ENCODE measurements at places on chromosomes 7 and 10.
A peak's percentile ranks its signal among the peaks of the same experiment; 100 is the strongest.

DNA sequence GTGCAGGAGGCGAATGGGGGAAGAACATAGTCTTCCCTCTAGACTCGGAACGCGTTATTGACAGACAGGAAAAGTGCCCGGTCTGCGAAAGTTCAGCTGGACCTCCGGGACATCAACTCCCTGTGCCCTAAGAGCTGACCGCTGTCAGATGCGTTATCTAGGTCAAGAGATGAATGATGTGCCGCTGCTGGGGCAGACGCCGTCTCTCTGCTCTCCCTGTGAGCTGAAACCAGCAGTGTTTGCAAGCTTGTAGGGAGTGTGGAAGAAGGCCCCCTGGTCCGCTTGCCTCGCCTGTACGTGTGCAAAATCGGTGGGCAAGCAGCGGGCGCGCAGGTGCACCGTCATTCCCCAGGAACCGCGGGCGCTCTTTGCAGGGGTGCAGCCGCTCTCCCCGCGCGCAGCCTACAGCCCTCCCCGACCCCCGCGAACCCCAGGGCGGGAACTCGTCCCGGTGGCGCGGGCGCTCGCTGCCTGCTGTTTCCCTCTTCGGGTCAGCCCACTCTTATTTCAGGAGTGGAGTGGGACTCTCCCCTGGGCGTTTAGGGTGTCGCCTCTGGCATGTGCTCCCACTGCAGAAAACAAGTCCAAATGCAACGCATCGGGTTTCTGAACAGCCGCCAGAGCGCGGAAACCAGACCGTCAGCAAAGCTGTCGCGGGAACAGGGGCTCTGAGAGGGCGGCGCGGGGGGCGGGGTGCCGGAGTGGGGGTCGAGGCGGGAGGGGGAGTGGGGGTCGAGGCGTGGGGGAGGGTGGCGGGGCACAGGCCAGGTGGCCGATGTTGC lies 1.8 kb upstream of the PFKFB3 start:
- DNase-seq, result peak; percentile 21

GRCh38 chr7:72016574-72016973 lies 395.6 kb downstream of the CALN1 start:
- no peak for DNase-seq

DNA sequence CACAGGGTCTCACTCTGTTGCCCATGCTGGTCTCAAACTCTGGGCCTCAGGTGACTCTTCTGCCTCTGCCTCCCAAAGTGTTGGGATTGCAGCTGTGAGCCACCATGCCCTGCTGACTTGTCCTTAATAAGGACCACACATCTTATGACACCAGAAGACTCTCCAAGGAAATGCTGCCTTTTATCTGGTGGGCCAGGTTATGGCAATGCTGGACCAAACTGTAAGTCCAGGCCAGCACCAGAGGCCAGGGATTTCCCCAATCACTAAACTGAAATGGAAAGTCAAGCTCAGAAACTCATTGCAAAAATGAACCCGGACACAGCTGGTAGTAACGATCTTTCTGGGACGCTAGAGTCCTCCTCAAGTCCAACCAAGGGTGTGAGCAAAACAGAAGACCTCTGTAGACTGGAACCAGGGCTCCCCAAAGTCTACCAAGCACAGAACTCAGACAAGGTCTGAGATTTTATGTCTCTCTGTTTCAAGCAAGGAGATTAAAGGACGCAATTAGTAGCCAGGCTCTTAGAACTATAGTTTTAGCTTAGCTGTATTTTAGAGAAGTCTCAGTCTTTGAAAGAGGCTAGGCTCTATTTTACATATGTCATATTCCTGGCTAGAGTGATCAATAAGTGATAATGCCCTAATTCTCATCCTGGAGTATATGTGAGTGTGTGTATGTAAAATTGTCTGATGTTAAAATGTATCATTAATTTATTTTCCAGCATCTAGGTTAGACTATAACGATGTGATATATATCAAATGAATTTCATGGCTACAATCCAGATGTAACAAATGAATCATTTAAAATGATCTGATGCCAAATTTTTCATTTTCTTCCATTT lies 74.0 kb upstream of the ITGB1 start:
- no peak for DNase-seq

GRCh38 chr10:67670401-67670800 lies 25.6 kb downstream of the CTNNA3 start:
- no peak for DNase-seq

DNA sequence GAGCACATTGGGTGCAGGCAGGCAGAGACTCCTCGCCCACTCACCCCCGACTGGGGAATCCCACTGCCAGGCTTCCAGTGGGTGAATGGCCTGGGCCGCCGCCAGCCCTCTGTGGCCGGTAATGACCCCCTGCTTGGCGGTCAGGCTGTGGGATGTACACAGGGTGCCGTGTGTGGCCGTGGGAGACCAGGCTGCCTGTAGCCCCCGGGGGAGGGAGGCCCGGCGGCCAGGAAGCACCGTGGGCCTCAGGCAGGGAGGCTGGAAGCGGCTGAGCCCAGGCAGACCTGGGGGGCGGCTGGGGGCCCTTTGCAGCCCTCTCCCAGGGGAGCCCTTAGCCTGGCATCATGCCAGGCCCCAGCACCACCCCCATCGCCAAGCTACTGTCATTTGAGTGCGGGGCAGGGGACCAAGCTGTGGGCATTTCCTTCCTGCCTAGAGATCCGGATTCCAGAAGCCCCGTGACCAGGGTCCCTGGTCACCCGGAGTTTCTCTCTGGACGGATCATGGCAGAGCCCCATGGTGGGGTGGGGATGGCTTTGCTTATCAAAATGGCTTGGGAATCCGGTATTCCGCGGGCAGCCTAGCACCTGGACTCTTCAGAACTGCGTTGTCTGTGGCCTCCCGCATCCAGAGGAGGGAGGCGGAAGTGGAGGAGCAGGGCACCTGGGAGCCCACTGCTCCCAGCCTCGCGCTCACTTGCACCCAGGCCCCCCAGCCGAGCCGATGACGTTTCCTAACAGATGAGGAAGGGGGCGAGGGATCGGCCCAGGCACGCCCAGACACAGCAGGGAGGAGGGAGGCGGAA lies 1.1 kb downstream of the TTYH3 start:
- peak; percentile 19 for DNase-seq

DNA sequence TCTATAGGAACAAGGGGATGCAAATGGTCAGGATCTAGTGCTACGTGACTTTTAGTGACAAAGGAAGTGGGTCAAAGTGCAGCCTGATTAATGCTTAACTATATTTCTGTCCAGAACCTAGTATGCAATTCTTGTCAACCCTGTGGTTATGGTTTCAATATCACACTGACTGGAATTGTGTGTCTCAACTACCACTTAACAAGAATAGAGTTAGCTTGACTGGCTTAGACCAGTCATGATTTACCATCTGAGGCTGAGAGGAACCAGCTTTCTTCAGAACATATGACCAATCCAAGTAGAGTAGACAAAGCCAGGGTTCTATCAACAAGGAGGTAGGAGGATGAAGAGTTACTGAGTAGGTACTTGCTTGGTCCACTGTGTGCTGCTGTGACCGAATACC lies 54.4 kb downstream of the MYPN start:
- DNase-seq, result no peak

GRCh38 chr7:4612939-4613841 lies 68.9 kb upstream of the FOXK1 start:
- DNase-seq, result no peak

GRCh38 chr7:82616059-82616728 lies 172.6 kb upstream of the CACNA2D1 start:
- DNase-seq, result no peak

DNA sequence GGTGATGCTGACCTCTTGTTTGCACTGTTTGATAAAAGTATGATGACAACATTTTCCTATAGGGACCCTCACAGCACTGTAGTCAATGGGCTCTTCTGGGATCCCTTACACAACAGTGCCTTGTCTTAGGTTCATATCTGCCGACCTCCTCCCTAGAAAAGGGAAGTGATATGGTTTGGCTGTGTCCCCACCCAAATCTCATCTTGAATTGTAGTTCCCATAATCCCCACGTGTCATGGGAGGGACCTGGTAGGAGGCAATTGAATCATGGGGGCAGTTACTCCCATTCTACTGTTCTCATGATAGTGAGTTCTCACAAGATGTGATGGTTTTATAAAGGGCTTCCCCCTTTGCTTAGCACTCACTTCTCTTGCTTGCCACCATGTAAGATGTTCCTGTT lies 23.1 kb downstream of the ZC3HAV1 start:
- DNase-seq, result no peak

DNA sequence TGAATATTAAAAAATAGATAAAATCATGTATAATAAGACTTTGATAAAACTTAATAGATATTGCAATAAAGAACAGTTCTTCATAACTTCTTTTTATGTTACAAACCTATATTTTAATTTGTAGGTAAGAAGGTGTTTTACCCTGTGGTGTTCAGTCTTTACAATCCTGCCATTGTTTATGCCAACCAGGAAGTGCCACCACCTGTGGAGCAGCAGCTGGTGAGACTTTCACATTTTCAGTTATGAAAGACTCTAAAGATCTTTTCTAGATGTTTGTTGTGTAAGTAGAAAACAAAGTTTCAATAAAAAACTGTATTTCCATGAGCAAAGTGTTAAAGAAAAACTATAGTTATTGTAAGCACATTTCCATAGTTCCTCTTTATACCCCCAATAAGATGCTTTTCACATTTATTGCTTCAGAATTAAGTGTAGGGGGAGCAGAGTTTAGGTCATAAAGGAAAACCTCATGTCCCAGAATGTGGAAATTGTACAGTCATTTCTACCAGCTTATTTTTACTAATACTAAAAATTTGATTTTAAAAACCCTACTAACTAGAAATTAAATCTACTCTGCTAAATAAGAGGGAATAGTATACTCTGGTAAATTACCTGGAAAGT lies 28.7 kb downstream of the CSGALNACT2 start:
- no peak for DNase-seq

DNA sequence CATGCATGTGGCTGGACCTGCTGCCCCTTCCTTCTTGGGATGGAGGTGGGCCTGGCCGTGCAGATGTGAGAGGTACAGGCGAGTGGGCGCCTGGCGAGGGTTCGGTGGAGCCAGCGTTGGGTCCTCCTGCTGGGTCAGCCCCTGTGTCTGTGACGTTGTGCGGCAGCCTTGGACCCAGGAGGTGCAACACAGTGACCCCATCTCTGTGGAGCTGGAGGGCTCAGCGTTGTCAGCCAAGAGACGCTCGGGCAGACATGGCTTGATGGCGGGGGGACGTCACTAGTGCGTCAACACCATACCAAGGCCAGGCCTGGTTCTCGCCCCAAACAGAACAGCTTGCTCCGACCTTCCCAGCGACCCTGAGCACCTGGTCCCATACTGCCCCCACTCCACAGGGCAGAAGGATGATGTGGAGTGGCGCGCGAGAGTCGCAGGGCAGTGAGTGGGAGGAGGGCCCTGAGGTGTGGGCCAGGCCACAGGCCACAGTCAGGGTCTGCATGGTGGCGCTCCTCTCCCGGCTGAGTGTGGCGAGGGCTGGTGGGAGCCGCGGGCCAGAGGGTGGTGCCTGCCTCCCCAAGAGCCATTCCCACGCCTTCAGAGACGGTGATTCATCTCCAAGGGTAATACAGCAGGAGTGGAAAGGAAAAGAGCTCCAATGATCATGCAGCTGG lies 184.4 kb downstream of the DNAJB6 start:
- no peak for DNase-seq

DNA sequence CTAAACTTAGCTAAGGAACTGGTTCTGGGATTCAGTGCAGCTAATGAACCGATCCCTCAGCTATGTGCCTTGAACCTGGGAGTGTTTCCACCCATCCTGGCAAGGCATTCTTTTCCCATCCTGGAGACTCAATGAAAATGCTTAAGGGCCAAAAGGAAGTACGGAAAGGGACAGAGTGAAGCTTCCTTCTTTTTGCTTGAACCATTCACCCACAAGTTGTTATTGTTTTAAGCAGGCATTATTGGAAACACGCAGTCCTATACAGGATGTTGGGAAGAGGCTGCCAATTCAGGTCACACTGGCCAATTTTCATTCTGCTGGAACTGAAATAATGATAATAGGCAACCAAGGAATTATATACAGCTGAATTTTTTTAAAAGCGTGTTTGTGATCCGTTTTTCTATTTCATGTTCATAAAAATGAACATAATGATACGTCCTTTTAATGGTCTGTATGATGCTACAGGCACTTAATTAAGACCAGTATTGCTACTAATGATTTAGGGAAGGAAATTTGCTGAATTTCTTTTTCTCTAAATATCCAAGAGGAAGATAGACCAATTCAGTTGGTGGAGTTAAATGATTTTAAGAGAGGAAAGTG lies 57.8 kb upstream of the FZD1 start:
- no peak for DNase-seq

DNA sequence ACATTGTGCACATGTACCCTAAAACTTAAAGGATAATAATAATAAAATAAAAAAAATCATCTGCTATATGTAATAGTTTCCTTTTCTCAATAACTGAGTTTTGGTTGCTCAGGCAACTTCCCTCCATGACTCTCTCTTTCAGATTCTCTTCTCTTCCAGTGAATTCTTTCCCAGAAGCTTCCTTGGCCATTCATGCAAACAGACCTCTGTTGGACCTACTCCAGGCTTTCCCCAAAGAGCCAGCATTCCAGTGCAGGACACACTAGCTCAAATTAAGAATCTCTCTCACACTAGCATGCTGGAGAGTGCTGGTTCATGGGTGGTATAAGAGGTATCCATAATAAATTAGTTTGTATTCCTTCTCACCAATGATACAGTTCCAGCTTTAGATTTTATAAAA lies 31.0 kb upstream of the ZEB1 start:
- no peak for DNase-seq

- DNase-seq, result no peak
Observed at GRCh38 chr10:48765039-48765438, 80.4 kb downstream of the WDFY4 start.

DNA sequence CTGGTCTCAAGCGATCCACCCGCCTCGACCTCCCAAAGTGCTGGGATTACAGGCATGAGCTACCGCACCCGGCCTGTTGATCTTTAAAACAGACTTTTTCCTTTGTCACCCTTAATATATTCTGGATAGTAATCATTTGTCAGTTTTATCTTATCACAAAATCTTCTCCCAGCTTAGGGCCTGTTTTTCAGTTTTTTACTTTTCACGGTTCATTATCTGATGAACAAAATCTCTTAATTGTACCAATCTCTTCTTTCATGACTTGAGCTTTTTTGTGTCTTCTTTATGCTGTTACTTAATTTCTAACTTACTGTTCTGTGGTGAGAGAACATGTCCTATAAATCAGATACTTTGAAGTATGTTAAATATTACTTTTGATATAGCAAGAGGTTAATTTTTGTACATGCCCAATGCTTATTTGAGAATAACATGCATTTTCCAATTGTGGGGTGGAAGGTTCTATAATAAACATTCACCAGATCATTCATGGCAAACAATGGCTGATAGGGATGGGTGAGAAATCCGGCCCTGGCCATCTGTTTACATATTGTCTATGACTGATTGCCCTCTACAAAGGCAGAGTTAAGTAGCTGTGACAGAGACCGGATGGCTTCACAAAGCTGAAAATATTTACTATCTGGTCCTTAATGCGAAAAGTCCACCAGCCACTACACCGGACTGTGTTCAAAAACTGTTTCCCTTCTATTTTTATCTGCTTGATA lies 5.3 kb downstream of the PAPOLB start:
- DNase-seq, result no peak

DNA sequence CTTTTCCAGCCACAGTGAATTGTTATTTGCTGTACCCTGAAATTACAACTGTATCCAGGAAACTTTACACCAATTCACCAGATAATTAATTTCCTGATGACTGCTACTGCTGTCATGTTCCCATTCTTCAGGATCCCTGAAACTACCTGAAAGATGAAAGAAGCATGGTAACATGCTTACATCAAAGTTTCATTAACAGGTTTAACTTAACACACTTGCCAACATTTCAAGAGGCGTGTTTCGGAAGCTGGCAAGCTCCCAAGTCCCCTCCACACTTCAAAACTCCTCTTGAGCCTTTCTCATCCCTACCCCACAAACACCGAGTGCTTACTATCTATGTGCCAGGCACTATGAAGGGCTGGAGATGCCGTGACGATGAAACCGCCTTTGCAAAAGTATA lies 88.6 kb downstream of the MPP7 start:
- no peak for DNase-seq

All from effector CD4-positive, alpha-beta T cell (primary cell).